ENCODE measurements at places on chromosomes 4 and X.

DNA sequence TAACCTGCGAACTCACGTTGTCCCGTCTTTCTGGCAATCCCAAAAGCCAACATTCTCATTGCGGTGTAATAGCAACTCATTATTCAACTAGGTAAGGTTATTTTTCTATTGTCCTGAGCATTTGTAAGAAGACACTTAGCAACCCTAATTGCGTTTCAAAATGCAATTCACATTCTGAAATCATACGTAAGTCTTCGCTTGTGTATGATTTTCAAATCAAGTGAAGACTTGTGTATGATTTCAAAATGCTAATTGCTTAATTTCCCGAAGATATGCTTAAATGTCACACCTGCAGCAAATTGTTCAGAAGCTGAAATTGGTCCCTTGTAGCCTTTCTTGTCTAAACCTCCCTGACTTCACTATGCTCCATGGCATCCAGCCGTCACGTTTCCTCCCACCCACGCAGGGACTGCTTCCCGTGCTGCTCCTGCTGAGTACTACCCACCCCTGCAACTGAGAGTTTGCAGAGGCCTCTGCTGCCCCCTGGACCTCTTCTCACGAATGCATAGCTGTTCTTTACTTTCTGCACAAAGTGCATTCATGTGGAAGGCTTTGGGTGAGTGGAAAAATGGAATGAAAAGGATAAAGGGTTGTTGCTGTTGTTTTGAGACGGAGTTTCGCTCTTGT lies 40.8 kb upstream of the CLDN24 start:
- no peak for DNase-seq

- DNase-seq = no peak
These were observed 10.0 kb upstream of the PLK4 start for GRCh38 chr4:127870688-127871087.

GRCh38 chrX:112867570-112867969 lies 26.9 kb upstream of the AMOT start:
- no peak for DNase-seq

- no peak for DNase-seq
These were observed 29.7 kb downstream of the EIF4E start for GRCh38 chr4:98899277-98899676.

GRCh38 chr4:5033281-5033841 lies 14.1 kb upstream of the CYTL1 start:
- DNase-seq = no peak

DNA sequence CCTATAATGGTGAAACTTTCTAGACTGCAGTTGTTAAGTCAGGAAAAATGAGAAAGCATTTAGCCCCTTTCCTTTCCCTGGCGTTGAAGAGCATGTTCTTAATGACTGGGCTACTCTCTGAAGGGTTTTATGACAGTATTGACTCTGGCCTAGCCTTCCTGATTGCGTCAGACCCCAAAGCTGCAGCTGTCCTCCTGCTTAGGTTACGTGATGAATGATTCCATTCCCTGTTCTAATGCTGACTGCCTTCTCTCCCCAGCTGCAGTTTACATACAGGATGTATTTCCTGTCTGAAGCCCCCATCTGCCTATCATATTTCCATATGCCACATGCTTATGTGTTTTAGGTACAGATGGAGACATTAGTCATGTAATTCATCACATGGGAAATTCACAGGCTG lies 105.8 kb upstream of the EGFL6 start:
- DNase-seq = peak; percentile 67

DNA sequence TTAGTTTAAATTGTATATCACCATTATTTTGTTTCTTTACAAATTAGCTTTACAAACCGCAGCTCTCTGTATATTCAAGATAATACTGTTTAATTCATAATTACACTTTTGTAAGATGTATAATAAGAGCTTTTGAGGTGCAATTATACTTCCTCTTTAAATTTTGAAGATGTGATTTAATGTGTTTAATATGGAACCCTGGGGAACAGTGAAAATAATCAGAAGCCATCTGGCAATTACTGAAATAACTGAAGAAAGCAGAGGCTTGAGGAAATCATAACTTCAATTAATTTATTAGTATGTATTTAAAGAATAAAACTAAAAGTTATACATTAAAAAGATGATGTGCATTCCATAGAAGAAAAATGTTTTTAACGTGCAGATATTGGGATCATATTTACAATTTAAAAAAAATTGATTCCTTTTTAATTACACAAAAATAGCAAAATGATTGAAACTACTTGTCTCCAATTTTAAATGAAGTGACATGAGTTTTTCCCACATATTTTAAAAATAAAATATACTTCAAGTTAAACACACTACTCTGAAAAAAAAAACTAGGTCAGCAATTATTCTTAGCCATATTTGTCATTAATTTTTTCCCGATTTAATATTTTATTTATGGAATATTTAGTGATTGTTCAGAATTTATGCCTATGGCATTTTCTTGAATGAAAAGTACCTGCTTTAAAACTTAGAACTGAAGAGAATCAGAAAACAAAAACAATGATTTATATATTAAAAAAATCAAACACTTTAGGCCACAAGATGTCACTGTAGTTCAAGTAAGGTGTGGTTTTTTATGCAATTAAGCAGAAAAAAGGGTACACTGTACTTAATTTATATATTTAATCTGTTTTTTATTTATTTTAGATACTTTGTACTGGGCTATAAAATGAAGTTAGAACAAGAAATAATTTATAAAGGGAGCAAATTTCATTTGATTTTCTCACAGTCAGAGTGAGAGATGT lies 942.7 kb upstream of the NDST4 start:
- no peak for DNase-seq

- DNase-seq = no peak
These were observed 45.8 kb downstream of the HDAC8 start for GRCh38 chrX:72526534-72527508.

- DNase-seq = no peak
These were observed 296.3 kb downstream of the CFAP299 start for GRCh38 chr4:80631861-80632260.

DNA sequence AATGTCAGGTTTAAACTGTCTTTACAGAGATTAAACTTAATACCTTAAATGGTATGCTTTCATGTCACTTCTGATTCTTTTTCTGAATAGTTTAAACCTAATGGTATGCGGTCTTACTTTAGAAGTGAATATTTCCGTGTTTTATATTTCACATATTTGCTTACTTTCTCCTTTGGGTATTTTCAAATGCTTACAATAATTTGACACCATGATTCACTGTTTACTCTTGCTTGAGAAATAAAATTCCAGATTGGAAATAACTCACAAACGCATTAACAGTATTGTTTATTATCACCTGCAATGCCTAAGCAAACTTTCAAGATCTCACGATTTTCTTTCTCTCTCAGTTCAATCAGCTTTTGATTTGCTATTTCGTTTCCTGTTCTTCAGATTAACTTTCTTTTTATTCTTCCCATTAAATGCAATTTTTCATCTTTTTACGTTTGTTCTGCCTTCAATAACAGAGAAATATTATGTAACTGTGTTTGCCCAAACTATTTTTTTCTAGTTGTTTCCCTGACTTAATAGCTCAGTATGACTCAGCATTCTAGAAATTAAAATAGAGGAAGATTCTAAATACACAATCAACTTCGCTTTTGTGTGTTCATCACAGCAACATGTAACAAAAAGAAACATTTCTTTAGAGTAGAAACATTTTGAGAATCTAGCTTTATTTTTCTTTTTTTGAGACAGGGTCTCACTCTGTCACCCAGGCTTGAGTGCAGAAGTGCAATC lies 955.5 kb upstream of the PRKX start:
- DNase-seq = no peak

GRCh38 chrX:13103188-13103913 lies 58.9 kb upstream of the FAM9C start:
- no peak for DNase-seq

GRCh38 chr4:100569196-100569595 lies 51.4 kb upstream of the EMCN start:
- DNase-seq = no peak

- no peak for DNase-seq
These were observed 29.9 kb downstream of the VEGFC start for GRCh38 chr4:176762661-176763308.

- DNase-seq = no peak
These were observed 3.4 kb downstream of the FOXO4 start for GRCh38 chrX:71098951-71099506.

DNA sequence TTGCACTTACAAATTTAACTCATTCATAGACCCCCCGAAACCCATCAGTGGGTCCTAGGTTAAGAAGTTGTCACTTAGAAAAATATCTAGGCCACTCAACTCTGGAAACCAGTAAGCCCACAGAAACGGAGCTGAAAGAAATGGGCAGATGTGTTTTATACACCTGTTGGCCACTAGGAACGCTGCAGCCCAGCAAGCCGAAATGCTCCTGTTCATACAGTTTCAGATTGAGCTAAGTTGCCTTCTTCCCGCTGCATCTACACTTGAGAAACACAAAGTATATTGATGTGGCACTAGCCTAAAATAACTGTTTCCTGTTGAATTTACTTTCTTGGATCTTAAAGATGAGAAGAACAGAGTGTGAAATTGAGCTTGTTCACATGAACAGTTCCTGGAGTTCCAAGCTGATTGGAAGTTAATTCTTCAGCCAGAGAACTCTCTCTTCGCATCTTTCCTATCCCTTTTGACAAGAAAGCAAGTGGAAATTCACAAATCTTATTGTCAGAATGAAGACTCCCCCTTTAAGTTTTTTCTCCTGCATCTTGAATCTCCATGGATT lies 174.1 kb downstream of the RBMX2 start:
- no peak for DNase-seq

DNA sequence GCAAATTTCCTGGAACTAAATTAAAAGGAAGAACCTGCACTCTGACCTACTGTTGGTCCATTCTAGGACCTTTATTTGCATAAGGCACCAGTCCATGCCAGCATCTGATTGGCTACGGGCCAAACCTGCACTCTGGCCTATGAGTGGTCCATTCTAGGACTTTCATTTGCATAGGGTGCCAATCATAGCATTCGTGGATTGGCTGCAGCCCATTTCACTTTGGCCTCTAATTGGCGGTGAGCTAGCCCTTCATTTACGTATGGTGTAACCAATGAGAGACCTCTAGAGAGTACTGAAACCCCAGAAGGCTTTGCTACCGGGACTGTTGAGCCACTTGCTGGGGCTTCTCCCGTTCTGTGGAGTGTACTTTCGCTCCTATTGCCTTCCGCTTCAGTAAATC lies 6.1 kb upstream of the RNF175 start:
- DNase-seq = no peak

- no peak for DNase-seq
These were observed 100.2 kb downstream of the PDLIM5 start for GRCh38 chr4:94551643-94552564.

DNA sequence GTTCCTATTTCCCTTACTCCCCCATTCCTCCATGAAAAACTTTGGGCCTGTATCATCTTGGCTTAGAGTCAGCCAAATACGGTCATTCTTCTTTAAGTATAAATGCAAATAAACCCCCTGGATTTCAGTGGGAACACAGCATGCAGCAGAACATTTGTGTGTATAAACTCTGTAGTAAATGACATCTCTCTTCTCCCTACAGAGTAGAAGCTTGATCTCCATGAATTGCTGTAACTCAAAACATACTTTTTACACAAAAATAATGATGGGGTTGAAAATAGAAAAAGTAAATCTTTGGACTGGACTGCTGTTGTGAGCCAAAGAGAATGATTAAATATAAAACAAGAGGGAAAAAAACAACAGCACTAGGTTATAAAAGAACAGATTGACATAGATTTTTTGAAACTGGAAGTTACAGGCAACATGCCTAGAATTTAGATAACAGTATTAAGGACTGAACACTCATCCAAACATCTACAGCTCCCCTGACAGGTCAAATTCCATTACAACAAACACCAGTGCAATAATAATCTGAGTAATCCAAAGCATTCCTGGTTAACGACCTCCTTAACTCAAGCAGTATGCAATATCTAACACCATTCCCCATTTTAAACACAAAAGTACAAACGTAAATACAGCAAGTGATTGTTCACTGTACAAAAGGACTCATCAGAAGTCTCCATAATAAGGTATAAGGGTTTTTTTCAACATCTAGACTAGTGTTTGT lies 30.7 kb downstream of the TSPAN5 start:
- peak; percentile 53 for DNase-seq

- peak; percentile 63 for DNase-seq
These were observed 147.1 kb downstream of the NAA11 start for GRCh38 chr4:79178760-79179159.

- no peak for DNase-seq
These were observed 3.9 kb upstream of the HAUS7 start for GRCh38 chrX:153474266-153474665.

DNA sequence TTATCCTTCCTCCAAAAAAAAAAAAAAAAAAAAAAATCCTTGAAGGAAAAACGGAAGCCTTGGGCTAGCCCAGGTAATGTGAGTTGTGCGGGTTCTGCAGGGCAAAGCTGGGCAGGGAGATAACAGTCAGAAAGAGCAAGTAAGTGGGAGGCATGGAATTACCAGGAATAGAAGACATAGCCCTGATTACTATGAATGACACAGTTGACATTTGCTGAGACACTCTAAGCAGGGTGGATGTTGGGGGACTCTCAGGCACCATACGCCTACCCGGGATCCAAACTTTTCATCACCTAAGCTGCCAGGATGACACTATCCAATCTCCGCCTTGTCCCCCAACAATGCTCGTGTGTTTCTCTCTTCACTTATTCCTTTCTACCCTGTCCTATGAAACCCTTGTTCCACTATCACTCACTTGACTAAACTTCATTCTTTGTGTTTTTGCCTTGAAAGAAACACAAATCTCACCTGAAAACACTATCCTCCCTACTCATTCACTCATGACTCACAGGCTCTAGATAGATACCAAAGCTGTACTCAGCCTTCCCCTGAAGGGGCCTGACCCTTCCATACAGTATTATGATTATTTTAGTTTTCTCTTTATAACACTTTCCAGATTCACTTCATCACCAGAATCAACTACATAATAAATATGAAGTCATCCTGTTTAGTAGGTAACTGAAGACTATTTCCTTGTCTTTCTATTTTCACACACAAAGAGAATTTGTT lies 158.4 kb downstream of the INPP4B start:
- no peak for DNase-seq

- DNase-seq = no peak
These were observed 128.3 kb upstream of the MAOA start for GRCh38 chrX:43527801-43528200.

DNA sequence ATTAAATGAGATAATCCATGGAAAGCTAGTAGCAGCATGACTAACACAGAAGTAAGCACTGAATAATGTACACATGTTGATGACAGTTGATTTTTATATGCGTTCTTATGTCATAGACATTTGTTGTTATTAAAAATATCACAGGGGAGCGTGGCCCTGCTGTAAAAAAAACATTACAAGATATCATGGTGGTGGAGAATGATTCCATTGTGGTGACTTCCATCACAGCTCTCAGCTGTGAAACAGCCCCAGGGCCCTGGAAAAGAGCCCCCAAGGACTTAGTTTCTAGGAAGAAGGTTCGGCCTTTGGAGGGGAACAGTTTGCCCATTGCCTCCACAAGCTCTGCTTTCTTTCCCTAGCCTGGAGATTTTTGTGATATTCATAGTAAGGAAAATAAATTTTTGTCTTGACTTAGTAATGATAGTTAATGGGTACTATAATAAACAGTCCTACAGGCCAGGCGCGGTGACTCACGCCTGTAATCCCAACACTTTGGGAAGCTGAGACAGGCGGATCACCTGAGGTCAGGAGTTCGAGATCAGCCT lies 49.9 kb downstream of the FAM114A1 start:
- no peak for DNase-seq

- DNase-seq = peak; percentile 93
These were observed 127.8 kb upstream of the TBL1X start for GRCh38 chrX:9337046-9337445.
